ENCODE measurements at places on chromosomes 2 and 18.

- no peak for DNase-seq
These were observed 92.0 kb upstream of the BCL2L11 start for GRCh38 chr2:111028720-111029119.

DNA sequence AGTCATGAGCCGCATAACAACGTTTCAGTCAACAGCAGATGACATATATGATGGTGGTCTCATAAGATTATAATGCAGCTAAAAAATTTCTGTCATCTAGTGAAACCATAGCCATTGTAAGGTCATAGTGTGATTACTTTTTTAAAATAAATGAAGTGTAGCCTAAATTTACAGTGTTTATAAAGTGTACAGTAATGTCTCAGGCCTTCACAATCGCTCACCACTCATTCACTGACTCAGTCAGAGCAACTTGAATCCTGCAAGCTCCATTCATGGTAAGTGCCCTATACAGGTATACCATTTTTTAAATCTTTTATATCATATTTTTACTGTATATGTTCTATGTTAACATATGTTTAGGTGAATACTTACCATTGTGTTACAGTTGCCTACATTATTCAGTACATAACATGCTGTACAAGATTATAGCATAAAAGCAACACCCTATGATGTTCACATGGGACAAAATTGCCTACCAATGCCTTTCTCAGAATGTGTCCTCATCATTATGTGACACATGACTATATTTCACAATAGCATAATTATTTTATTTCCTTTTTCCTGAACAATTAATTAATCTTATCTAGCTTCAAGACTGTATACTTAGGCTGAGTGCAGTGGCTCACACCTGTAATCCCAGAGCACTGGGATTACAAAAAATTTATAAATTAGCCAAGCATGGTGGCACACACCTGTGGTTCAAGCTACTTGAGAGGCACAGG, 1115.9 kb upstream of the ZEB2 start:
- DNase-seq: no peak

DNA sequence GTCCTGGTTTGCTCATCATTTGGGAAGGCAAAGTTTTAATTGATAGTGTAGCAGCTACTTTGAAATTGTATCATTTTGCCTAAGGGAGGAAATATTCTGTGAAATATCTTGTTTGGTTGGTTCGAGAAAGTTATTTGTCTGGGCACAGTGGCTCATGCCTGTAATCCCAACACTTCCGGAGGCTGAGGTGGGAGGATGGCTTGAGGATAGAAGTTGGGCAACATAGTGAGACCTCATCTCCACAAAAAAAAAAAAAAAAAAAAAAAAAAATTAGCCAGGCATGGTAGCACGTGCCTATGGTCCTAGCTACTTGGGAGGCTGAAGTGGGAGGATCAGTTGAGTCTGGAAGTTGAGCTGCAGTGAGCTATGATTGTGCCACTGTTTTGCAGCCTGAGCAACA, 3.1 kb upstream of the ADGRF3 start:
- DNase-seq: no peak

- no peak for DNase-seq
These were observed 56.2 kb downstream of the KCNG2 start for GRCh38 chr18:79853993-79854364.

- no peak for DNase-seq
These were observed 2.4 kb upstream of the MFF start for GRCh38 chr2:227322530-227323205.

DNA sequence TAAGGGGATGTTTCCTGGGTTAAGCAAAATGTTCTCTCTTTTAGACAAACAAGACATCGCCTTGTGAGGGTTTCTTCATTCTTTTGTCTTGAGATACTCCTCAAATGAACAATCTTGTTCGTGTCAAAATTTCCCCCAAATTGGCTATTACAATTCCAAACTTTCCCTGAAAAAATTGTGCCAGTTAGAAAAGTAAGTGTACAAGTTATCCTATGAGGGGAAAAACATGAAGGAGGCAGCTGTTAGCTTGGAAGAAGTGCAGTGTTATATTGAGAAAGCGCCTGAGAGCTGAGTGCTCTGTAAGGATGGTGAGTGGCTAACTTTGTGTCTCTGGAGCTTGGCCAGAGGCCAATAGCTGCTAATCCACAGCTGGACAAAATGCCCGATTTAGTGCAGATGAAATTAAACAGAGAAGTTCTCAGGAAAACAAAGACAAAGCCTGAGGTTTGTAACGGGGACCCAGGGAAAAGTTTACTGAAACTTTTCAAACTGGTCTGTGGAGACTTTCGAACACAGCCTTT, 14.1 kb upstream of the PLEKHH2 start:
- no peak for DNase-seq

DNA sequence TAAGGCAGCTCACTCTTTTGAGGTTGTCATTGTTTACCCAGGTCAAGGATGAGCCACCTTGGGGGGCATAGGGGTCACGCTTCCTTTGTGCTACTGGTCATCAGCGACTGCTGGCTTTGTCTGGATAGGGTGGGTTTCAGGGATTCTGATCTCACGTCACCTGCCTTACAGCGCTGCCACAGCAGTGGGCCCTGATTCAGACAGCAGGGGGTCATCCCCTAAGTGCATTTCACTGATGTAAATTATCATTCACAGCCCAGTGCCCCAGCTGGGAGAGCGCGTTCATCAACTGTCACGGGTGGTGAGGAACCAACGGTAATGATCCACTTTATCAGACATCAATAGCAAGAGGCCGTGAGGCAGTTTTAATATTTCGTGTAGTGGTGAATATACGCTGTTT, 291.2 kb downstream of the NEDD4L start:
- no peak for DNase-seq

DNA sequence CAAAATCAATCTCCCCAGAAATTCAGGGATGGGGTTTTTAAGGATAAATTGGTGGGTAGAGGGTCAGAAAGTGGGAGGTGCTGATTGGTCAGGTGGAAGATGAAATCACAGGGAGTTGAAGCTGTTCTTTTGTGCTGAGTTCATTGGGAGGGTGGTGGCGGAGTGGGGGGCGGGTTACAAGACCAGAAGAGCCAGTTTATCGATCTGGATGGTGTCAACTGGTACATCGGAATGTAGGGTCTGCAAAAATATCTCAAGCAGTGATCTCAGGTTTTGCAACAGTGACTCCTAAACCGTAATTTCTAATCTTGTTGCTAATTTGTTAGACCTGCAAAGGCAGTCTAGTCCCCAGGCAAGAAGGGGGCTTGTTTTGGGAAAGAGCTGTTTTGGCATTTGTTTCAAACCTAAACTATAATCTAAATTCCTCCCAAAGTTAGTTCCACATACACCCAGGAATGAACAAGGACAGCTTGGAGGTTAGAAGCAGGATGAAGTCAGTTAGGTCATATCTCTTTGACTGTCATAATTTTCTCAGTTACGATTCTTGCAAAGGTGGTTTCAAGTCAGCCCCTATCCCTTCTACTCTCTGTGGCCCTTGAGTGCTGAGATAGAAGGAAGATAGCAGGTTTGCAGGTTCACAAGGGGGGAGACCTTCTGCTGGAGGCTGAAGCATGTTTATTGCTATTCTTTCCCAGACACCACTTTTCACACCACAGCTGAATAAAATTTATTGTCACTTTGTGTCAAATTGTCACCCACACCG, 12.3 kb upstream of the CXXC1 start:
- DNase-seq: no peak

DNA sequence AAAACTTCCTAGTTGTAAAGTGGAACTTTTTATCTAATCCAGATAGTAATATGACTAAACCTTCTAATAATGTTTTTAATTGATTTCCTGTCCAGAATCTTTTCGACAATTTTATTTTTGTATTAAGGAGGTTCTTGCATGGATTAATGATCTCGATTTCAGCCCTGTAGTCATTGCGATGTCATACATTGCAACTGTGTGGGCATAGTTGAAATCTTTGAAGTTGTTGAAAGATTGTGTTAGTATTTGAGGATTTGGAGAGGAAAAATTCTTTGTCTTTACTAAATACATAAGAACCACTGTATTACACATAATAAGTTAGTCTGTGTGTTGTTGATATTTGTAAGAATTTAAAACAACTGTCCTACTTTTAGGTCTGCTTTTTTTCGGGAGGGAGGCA, 31.1 kb downstream of the ACSL3 start:
- no peak for DNase-seq

GRCh38 chr2:240911641-240912265, 5.6 kb downstream of the CROCC2 start:
- DNase-seq: no peak

DNA sequence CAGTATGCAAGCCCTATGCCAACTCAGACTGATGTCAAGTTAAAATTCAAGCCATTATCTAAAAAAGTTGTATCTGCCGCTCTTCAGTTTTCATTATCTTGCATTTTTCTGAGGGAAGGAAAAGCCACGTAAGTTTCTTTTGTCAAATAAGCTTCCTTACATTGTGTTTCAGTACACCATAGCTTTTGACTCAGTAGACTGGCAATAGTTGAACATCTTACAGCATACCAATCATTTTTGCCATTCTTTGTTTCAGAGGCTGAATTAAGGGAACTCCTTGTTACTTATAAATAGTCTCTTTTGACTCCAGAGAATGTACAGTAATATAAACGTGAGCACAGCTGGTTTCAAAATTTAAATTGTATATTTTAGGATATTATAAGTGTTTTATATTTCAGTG, 120.6 kb downstream of the EHBP1 start:
- DNase-seq: no peak

DNA sequence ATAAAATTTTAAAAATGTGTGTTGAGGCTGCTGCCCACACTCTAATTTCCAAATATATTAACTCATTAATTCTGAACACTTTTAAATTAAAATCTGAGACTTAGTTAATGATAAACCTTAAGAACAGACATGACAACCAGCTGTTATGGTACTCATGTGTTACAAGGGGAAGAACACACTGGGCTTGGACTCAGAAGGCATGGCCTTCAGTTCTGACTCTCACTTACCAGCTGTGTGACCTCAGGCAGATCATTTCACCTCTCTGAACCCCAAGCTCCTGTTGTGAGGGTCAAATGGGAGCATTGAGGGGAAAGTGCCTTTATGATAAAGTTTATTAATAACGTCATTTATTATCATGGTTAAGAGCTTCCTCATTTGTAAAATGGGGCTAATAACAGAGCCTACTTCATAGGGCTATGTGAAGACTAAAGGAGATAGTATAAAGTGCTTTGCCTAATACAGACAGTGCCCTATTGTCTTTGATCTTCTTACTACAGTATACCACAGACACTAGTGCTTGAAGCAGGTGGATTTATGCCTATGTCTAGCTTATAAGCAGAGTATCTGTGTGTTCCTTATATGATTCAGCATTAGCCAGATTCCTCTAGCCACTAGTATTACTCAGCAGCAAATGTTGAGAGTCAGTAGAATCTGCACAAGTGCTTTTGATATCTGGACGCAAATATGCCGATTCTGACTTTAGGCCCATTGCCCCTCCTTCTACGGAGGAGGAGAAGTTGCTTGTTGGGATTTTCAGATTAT, 99.6 kb downstream of the SGPP2 start:
- DNase-seq: no peak

DNA sequence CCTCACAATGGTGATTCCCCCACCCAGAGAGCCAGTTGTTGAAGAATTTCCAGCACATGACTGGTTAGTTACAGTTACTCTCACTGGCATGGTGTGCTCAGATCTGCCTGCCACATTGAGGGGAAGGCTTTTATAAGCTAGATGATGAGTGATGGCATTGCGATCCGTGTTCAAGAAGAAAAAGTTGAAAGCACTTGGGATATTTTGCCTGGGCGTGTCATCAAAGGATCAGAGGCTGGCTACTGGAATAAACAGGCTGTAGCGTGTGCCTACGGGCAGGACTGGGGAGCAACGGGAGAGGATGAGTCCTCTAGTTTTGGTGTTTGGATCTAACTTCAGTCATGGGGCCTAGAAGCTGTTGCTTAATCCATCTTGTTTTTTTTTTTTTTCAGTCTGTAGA, 175.0 kb downstream of the SETBP1 start:
- no peak for DNase-seq

- DNase-seq: no peak
These were observed 214.7 kb downstream of the KCNS3 start for GRCh38 chr2:18093196-18093595.

- DNase-seq: no peak
These were observed 141.8 kb upstream of the ST6GAL2 start for GRCh38 chr2:107027810-107028209.

GRCh38 chr18:3653263-3653850, 203.4 kb downstream of the TGIF1 start:
- DNase-seq: no peak

GRCh38 chr2:160294339-160294803, 94.3 kb upstream of the ITGB6 start:
- peak; percentile 26 for DNase-seq

DNA sequence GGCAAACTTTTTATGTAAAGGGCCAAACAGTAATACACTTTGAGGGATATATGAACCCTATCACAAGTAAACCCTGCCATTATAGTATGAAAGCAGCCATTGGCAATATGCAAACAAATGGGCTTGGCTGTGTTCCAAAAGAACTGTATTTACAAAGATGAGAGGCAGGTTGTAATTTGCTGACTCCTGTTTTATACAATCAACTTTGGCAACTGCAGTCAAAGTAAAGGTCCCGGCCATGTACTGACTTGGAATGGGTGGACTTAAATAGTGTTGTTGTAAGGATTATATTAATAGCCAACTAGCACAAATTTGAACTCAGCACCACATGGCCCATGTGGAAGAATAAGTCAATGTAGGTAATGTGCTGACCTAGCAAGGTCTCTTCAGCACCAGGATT, 223.4 kb downstream of the WDPCP start:
- no peak for DNase-seq

DNA sequence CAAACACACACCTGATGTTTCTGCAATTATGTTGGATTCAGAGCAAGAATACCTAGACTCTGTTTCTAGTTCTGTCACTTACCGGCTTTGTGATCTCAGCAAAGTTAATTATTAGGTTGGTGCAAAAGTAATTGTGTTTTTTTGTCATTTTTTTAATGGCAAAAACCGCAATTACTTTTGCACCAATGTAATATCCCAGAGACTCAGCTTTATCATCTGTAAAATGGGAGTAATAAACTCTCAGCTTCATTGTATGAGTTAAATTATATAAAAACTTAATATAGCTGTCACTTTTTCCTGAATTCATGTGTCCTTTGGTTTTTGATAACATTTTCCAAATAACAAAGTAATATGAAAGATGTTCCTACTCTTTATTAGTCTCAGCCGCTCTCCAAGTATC, 251.7 kb downstream of the TRIB2 start:
- DNase-seq: no peak
